ENCODE measurements at places on chromosomes 6 and 20.

DNA sequence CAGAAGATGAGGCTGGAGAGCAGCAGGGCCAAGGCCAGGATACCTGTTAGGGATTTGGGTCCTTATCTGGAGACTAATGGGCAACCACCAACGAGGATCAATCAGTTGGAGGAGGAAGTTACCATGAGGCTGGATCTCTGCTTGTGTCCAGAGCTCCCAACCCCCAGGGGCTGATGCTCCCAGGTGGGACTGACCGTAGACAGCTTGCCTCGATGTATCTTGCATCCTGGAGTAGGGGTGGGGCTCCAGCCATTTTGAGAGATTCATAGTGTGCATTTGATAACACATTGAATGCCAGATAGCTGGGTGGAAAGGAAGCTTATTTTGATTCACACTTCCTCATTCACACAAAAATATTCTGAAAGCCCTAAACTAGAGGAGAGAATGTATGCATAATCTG lies 4.6 kb upstream of the RFPL4B start:
- no peak for DNase-seq

GRCh38 chr6:166718516-166718915 lies 91.5 kb upstream of the RPS6KA2 start:
- DNase-seq: no peak

DNA sequence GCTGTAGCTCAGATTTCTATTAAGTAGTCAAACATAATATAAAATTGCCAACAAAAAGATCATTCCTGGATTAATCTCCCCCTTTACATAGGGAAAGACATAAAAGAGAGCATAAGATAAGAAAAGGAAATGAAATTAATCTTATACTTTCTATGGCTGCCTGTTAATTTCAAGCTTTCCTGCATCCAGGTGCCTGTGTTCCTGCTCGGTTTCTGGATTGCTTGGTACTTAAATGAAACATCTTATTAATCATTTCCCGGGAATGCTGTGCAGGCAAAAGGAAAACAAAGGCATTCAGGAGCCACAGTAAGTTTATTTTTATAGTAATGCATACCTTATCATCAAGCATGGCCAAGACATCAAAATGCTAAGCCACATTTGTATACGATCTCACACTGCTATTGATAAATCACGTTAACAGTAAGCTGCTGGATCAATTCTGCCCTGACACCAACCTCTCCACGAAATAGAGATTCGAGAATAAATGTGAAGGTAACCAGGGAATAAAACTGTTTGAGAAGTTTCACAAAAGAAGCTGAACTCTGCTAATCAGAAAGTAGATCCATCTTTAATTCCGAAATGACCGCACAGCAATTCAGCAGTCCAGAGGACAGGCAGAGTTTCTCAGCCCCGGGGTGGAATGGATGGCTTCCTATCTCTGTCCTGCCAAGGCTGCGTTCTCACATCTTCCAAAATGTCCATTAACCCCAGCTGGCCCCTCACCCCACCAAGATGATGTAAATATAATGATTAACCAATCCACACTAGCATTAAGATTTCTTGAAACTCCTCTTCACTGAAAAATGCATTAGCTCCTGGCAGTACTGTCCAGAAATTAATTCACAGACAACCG lies 32.6 kb upstream of the APCDD1L start:
- DNase-seq: no peak

DNA sequence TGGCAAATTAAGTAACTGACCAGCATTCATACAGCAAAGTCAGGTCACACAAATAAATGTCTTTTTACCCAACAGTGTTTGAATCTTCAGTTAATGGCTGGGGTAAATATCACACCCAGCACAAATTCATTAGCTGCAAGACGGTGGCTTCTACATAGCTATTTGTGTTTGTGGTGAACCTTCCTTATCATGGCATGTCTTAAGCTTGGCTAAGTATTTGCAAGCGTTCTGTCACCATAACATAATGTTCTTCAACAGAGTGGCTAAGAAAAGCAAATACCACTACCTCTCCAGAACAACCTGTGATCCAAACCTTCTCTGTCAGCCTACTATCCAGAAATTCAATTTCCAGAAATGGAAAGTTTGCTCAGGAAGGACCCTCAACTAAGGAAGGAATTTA lies 255.6 kb upstream of the TAB2 start:
- no peak for DNase-seq

- DNase-seq: no peak
These were observed 183.6 kb downstream of the EPHA7 start for GRCh38 chr6:93235775-93236174.

Data from effector memory CD8-positive, alpha-beta T cell (primary cell).